ENCODE measurements at places on chromosomes 13 and 19. TPM values are rescaled to one million over a fixed set of nuclear protein-coding genes. Genes with fewer than 3 reads are reported as not detected.
A peak's percentile ranks its signal among the peaks of the same experiment; 100 is the strongest.

GRCh38 chr19:19399733-19400433 lies 5.6 kb upstream of the GATAD2A start:
- peak overlapping the region; percentile 26 for H3K27ac ChIP-seq
- no peak overlapping the region for H3K4me3 ChIP-seq
- no peaks in the 10 kb centered on the region for H3K27me3 ChIP-seq

- DNase-seq = no peak
- H3K27ac ChIP-seq = peak overlapping the region; percentile 73
- H3K4me3 ChIP-seq = no peak overlapping the region
- H3K4me1 ChIP-seq = no peaks in the 10 kb centered on the region
- H3K27me3 ChIP-seq = peaks cover 22% of the 10 kb centered on the region
- H3K36me3 ChIP-seq = no peaks in the 10 kb centered on the region
Observed at GRCh38 chr19:17686592-17687024, 1.5 kb downstream of the UNC13A start.

PAF1 gene
- total RNA-seq = 54.2 TPM

ATP8B3 gene
- total RNA-seq = 2.1 TPM

MEIOSIN gene
- total RNA-seq = not detected

All from adrenal gland (tissue), 19 donors.